Mesenteric fat pad (tissue), 1 donor: ENCODE measurements at places on chromosomes 6 and 20. TPM values are rescaled to one million over a fixed set of nuclear protein-coding genes. Genes with fewer than 3 reads are reported as not detected.
A peak's percentile ranks its signal among the peaks of the same experiment; 100 is the strongest.

DNA sequence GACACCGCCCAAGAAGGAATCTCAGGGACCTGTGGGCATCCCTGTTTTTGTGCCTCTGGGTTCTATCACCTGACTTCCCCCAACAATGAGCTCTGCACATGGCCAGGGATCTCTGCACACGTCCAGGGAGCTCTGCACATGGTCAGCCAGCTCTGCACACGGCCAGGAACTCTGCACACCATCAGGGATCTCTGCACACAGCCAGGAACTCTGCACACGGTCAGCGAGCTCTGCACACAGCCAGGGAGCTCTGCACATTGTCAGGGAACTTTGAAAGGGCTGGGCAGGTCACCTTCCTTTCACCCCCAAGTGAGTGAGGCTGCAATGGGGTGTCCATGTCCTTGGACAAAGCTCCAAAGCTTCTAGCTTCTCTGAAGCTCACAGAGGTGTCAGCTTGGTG lies 5.2 kb upstream of the SLCO4A1 start:
- DNase-seq, result no peak

DNA sequence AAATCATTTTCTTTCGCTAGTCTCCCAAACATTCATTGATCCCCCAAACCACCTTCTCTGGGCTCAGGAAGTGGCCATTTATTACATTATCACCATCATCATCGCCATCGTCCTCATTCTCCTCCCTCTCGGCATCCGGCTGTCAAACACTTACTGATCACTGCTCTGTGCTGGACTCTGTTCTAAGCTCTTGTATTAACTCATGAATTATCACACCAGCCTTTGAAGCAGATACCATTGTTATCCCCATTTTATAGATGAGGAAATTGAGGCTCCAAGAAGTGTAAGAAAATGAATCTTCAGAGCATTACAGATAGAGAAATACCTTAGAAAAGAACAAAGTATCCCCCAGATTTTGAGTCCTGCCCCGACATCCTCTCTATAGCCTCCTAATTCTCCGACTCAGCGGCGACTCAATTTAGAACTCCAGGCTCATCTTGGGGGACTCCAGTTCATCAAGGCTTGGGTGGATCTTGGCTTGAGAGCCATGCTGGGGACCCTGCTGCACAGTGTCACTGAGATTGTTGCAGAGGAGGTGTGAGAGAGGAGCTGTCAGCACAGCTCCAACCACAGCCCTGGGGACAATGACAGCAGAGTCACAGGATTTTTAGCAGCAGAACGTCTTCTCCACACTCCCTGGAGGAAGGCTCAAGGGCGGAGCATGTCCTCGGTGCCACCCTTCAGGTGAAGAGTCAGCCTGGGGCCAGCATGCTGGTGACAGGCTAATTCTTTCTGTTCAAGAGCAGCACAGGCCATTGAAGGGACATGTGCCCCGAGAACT lies 6.6 kb upstream of the EEF1E1 start:
- DNase-seq, result no peak

DNA sequence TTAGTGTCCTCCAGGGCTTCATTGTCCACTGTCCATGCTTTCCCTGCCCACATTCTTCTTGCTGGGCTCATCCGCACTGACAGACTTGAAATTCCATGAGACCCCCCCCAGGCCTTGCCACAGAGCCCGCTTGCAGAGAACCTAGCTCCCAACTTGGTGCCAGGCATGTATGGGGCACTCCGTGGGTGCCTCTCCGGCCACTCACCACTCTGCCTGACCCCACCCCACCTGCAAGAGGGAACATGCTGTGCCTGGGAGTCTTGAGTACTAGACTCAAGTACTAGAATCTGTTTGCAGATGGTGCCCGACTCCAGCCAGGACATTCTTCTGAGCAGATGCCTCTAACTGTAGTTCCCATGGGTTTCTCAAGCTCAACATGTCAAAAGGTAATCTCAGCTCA lies 47.9 kb downstream of the TRERF1 start:
- DNase-seq, result peak; percentile 88

GRCh38 chr20:22562620-22563019 lies 21.8 kb downstream of the FOXA2 start:
- no peak for DNase-seq

- no peak for DNase-seq
Measured at GRCh38 chr6:129279343-129280292, 396.7 kb downstream of the LAMA2 start.

GRCh38 chr20:10217721-10218410 lies 764 bp upstream of the SNAP25 start:
- no peak for DNase-seq

DNA sequence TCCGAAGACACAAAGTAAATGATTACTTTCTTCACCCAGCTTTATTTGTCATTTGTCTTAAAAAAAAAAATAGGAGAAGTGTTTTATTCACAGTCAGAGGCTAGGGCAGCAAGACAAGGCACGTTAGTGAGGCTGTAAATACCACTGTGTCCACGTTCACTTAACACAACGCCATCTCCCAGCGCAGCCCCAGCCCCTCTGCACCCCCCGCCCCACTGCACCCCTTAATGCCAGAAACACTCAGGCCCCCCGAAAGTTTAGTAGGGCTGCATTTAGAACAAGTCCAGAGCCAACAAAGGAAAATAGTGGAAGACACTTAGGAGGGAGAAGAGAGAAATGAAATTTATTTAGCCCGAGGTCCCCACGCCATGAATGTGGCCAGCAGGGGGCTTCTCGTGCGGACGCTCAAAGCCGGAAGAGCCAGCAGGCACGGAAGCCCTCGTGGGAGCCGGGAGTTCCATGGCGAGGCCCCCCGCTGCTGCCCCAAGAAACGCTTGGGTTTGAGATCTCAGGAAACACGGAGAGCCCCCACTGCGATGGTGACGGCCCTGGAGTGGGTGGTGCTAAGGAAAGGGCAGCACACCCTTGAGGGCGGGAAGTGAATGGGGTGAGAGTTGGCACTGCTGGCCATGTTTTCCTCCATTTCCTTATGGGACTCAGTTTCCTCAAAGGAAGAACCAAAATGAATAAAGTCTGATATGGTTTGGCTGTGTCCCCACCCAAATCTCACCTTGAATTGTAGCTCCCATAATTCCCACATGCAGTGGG lies 50.2 kb downstream of the IYD start:
- DNase-seq, result no peak

- no peak for DNase-seq
Measured at GRCh38 chr20:4670469-4670868, 51.2 kb upstream of the PRND start.

GRCh38 chr6:44010411-44011349 lies 116.6 kb downstream of the MRPL14 start:
- peak; percentile 76 for DNase-seq

- no peak for DNase-seq
Measured at GRCh38 chr6:88238065-88238464, 71.9 kb upstream of the CNR1 start.

DNA sequence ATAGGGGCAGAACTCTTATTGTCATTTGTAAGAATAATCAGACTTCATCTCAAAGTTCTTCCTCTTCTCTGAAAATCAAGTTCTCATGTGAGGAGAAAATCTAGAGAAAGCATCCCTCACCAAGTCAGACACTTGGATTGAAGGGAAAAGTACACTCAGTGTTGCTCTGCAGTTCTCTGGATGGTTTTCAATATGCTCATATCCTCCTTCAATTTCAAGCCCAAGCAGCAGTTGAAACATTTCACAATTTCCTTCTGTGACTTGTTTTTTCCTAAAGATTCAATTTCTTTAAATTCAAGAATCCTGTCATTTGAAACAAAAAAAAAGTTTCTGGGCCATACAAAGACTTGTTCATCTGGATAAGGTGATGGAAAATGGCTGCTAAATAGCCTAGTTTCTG lies 140.2 kb upstream of the AHI1 start:
- DNase-seq, result no peak

DNA sequence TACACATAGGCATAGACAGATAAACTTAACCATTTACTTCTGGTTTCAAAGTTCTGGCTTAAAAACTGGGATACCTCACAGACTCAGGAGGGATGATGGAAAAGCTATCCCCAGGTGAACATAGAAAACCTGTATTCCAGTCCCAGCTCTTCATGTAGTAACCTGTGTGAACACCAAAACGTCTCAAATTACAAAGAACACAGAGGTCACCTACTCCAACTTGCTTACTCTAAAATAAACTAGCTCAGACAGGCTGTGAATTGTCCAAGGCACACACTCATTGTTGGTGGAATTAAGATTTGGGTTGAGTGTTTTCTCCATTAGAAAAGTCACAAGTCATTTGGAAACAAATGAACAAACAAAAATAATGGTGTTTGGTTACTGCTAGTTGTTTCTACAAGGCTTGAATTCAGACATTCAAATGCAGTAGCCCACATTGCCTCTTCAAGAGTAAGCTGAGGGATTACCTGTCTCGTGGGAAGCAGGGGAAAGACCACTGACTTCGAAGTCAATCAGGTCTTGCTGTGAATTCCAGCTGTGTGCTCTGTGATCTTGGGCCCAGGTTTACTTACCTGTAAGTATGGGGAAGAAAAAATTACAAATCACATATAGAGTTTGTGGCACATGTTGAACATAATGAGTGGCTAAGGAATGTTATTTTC lies 48.2 kb upstream of the LRRC1 start:
- DNase-seq, result no peak

GRCh38 chr6:98047871-98048270 lies 764.9 kb upstream of the MMS22L start:
- no peak for DNase-seq

DNA sequence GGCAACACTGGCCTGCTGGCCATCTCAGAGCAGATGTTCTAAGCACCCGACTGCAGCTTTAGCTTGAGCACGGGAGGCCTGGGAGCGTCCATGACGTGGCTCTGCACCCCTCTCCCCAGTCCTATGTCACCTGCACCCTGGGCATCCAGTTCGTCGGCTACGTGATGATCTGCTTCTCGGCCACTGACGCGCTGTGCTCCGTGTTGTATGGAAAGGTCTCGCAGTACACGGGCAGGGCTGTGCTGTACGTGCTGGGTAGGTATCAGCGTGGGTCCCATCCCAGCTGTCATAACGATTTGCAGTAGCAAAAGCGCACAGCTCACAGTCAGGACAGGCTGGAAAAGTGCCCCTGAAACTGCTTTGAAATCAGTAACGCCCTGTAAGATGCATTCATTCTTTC lies 14.7 kb downstream of the UNC93A start:
- DNase-seq, result no peak

GRCh38 chr20:21994203-21994602 lies 288.7 kb downstream of the PAX1 start:
- DNase-seq, result no peak

DNA sequence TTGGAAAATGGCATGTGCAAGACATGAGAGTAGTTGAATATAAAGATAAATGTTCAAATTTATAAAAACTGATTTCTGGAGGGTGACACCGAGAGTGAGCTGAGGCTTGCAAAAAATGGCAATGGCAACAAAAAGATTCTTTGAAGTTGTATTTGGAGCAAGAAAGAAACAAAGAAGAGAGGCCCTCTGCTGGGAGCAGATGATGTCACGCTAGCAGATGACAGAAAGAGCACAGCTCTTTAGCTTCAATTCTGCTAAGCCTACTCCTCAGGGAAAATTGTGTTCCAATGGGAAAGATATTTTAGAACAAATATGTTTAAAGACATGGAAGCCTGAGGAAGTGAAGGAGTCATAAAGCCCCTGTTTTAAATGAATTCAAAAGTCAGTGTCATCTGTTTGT lies 125.3 kb upstream of the NOX3 start:
- no peak for DNase-seq

DNA sequence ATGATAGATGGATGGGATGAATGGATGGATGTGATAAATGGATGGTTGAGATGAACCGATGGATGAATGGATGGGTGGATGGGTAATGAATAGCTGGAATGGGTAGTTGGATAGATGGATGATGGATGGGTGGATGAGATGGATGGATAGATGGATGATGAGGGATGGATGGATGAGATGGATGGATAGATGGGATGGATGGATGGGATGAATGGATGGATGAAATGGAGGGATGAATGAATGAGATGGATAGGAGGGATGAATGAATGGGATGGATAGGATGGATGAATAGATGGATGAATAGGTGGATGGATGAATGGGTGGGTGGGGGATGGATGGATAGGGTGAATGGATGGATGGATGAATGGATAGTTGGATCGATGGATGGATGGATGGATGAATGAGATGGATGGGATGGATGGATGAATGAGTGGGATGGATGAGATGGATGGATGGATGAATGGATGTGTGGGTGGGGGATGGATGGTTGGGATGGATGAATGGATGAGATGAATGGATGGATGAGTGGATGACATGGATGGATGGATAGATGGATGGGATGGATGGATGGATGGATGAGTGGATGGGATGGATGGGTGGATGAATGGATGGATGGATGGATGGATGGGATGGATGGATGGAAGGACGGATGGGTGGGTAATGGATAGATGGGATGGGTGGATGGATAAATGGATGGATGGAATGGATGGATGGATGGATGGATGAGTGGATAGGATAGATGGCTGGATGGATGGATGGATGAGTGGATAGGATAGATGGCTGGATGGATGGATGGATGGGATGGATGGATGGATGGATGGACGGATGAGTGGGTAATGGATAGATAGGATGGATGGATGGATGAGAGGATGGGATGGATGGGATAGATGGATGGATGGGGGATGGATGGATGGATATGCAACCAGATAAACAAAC lies 51.4 kb upstream of the PTGIS start:
- no peak for DNase-seq

- DNase-seq, result no peak
Measured at GRCh38 chr6:137159912-137160311, 13.5 kb downstream of the IL22RA2 start.

- DNase-seq, result no peak
Measured at GRCh38 chr6:26233649-26234420, 131.2 kb upstream of the BTN3A2 start.

- DNase-seq, result no peak
Measured at GRCh38 chr6:127539272-127539671, 20.1 kb upstream of the MTCL3 start.

DNA sequence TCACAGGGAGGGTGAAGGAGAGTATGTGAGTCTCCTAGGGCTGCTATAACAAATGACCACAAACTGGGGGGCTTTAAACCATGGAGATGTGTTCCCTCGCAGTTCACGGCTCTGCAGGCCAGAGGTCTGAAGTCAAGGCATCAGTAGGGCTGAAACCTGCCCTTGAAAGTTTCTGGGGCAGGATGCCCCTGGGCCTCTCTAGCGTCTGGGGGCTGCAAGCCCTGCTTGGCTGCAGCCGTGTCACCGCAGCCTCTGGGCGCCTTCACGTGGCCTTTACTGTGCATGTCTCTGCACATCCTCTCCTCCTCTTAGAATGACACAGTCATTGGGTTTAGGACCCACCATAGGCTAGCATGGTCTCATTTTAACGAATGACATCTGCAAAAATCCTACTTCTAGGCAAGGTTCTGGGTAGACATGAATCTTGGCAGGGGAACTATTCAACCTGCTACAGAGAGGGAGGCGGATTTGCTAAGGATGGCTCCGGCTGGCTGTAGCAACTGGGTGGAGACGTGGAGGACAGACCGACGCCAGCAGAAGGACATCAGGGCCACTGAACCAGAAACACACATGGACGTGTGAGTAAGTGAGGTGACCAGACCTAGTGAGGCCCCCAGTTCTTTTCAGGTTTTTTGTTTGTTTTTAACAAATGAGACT lies 58.6 kb downstream of the PHACTR3 start:
- DNase-seq, result no peak

The ECT2L gene
- total RNA-seq, result not detected

The SEMG1 gene
- total RNA-seq, result not detected

The BFSP1 gene
- not detected for total RNA-seq

The CEP162 gene
- 5.4 TPM for total RNA-seq

The JPH2 gene
- total RNA-seq, result 5.6 TPM

The HNF4A gene
- total RNA-seq, result 0.51 TPM

The SOBP gene
- 11.0 TPM for total RNA-seq

The EMILIN3 gene
- not detected for total RNA-seq

The THBD gene
- 49.6 TPM for total RNA-seq
